Fibroblast of skin of scalp (primary cell): ENCODE measurements at places on chromosomes 3 and 15.
A peak's percentile ranks its signal among the peaks of the same experiment; 100 is the strongest.

GRCh38 chr3:13078163-13078905 is 5.1 kb upstream of the IQSEC1 start:
- no peak for DNase-seq

- DNase-seq, result no peak
These were observed 52.5 kb downstream of the GRK7 start for GRCh38 chr3:141815667-141816066.

- no peak for DNase-seq
These were observed 345.3 kb downstream of the WDR72 start for GRCh38 chr15:53414167-53414566.

DNA sequence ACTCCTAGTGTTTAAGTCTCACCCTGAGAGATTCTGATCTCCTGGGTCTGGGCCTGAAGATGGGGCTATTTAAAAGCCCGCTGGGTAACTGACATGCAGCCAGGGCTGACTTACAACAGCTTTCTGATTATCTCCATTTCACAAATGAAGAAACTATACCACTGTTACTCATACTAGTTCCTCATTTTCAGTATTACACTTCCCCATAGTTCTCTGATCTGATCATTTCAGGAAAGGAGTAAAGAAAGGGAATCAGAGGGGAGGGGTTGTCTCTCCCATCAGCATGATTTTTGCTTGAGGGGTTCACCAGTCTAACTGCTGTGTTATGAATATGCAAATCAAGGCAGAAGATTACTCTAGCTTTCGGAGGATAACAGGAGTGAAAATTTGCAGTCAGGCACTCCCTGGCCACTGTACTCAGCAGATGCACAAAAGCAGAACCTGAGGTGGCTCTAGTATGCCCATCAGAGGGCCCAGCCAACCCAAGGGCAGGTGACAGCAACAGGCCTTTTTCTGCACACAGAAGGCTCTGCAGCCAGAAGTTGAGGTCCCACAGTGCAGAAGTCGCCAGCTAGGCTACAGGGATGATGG is 59.4 kb downstream of the DAPK2 start:
- DNase-seq, result no peak

DNA sequence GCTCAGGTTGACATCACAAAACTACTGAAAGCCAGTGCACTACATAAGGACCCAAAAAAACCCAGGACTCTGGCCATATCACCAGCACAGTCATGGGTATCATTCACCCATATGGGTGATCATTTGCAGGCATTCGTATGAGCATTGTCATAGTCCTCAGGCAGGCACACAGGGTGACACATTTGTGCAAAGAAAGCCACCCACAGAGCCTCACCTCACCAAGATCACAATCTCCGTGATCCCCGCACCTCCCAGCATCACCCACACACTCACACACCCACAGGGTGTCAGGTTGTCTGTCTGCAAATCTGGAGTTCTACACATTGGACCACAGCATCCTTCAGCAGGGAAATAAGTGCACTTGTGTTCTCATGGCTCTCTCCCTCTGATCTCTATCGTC is 166.0 kb upstream of the LPP start:
- DNase-seq, result no peak

- peak; percentile 89 for DNase-seq
These were observed 32.4 kb downstream of the C2CD4A start for GRCh38 chr15:62099094-62099601.

DNA sequence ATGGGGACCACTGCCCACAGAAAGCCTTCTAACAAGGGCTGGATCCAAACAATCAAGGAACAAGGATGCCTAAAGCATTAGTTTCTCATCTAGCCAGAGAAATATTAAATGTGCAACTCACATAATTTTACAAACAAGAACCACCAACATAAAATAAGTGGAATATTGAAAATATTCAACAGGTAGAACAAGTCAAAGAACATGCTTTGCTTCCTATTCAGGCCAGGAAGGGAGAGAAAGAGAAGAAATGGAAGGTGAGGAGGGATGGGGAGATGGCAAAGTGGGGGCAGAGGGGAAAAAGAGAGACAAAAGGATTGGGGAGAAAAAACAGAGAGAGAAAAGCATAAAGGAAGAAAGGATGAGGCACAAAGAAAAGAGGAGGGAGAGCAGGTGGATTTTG is 63.1 kb downstream of the SLC12A8 start:
- no peak for DNase-seq

- DNase-seq, result no peak
These were observed 374.7 kb upstream of the GOLIM4 start for GRCh38 chr3:168470380-168470779.

DNA sequence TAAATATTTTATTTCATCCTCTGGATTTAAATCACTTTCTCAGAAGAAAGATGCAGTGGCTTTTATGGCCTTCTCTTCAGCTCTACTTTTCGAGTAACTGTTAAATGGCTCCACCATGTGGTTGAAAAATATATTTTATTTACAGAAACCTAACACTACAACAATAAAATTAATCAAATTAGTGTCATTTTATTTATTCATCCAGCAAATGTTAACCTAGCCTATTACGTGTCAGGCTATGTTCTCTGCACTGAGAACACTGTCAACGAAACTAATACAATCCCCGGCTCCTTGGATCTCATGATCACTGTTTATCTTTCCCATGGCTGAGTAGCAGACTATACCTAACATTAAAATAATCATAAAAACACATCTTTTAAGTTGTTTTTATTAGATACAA is 148.0 kb upstream of the OSTN start:
- peak; percentile 18 for DNase-seq

DNA sequence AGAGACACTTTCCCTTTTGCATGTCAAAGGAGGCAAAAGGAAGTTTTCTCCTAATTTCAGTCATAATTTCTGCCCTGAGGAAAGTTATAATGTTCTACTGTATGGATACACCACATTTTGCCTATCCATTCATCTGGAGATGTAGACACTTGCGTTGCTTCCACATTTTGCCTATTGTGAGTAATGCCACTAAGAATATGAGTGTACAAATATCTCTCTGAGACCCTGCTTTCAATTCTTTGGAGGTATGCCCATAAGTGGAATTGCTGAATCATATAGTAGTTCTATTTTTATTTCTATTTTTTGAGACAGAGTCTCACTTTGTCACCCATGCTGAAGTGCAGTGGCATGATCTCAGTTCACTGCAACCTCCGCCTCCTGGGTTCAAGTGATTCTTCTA is 3.6 kb upstream of the CD276 start:
- DNase-seq, result peak; percentile 21

- no peak for DNase-seq
These were observed 46.5 kb upstream of the MANF start for GRCh38 chr3:51338632-51339031.

DNA sequence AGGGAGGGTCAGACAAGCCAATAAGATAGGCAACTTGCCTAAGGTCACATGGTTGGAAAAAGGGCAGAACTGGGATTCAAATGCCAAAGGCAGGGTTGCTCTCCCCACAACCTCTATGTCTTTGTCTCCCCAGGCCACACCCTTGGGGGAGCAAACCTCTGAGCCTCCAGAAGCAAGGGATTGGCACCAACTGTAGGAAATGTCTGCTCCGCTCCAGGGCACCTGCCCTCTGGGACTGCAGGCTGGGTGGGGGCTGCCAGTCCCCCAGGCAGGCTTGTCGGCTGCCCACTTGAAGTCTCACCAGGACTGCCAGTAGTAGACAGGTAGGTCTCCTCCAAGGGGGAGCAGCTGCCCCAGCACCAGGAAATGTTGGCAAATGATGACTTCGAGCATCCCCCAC is 2.0 kb downstream of the FAM3D start:
- no peak for DNase-seq

DNA sequence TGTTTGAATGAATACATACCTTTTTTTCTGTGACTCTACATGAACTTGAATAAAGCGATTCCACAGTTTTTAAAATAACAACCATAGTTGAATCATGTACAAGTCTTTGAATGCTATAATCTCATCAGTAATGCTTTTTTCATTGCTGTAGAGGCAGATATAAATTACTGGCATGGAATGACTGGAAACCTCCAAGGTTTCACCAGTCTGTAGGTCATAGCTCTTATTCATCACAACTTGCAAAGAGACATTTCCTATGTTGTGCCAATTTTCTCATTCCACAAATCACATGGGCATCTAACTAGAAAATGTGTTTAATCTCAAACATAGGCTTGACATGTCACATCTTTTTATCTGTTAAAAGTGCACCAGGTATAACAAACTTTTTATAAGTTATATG is 407.1 kb upstream of the KCNMB2 start:
- no peak for DNase-seq
